HuH-7 (cell line): ENCODE measurements at places on chromosomes 6 and 20.
A peak's percentile ranks its signal among the peaks of the same experiment; 100 is the strongest.

- no peak for DNase-seq
Observed at GRCh38 chr20:61459266-61459665, 207.2 kb downstream of the CDH4 start.

DNA sequence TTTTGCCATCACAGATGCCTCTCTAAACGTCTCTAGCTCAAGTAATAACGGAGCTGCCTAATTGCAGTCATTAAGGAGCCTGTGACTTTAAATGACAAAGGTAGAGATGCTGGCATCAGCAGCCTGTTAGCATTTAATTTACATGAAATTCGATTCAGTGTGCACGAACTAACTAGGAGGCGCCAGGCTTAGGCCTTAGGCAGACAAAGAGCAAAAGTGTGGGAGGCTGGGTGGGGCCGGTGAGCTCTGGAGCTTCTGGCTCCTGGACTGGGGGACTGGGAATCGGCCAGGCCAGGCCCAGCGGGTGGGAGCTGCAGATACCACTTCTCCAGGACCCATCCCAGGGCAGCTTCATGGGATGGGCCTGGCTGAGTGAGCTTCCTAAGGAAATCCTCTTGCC lies 170.0 kb upstream of the AGPAT4 start:
- DNase-seq: no peak

- DNase-seq: no peak
Observed at GRCh38 chr6:134029495-134030455, 22.6 kb downstream of the SLC2A12 start.

DNA sequence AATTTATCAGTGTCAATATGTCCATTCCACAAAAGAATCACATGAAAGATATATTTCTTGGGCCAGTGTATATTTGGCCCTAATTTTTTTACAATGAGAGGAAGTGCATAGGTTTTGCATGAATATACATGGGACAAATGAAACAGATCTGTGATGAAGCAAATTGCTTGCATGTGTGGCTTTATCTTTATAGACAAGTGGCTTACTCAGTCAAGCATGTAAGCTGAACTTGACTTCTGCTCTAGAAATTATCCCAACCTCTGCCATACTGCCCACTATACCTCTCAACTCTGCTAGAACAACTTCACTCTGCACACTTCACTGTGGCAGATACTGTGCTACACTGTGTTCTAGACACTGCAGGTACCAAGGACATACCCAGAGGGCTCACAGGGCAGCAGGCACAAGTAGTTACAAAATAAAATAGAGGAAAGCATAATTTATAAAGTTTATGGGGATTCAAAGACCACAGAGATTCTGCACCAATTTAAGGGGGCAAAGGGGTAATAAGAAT lies 349.2 kb upstream of the HSF2 start:
- DNase-seq: no peak

DNA sequence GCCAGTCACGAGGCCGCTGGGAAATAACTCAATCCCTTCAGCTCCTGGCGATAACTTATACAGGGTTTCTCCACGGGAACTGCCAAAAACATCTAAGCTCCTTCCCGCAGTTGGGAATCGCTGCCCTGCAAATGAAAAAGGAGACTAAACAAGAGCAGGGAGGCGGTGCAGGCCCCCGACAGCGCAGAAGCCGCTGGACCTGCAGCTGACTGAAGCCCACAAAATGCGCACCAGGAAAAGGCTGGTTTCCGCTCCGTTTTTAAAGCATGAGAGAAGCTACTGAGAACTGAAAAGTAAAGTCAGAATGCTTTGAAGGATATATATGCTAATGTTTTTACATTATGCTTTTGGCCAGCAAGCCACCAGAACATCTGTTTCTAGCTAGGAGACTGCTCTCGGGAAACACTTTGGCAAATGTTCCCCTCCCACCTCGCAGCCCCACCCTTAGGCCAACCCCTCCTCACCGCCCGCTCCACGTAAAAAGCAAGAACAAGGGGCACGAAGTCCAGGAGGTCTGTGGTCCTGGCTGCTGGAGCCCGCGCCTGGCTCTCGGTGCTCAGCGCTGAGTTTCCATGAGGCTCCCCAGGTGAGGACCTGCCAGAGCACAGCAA lies 90.5 kb downstream of the SOD2 start:
- no peak for DNase-seq

DNA sequence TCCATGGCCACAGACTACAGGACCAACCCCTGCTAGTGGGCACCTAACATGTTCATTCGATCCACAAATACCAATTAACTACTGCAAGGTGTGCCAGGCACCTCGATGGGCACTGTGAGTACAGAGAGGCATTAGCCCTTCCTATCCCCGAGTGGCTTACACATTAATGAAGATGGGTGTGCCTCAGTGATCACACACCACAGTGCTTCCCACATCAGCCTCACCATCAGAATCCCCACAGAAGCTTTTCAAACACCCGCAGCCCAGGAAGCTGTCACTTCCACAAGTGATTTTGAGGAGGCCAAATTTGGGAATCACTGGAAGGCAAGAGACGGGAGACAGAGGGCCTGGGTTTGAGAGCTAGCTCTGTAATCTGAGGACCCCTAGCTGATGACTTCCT lies 23.7 kb downstream of the EZR start:
- DNase-seq: no peak

GRCh38 chr6:91782802-91783201 lies 1195.9 kb upstream of the MAP3K7 start:
- DNase-seq: no peak

GRCh38 chr6:167744681-167745669 lies 81.7 kb upstream of the AFDN start:
- peak; percentile 65 for DNase-seq

- no peak for DNase-seq
Observed at GRCh38 chr6:92259171-92259570, 1160.2 kb downstream of the EPHA7 start.

GRCh38 chr6:44225579-44226325 lies 2.4 kb downstream of the SLC29A1 start:
- no peak for DNase-seq

- DNase-seq: no peak
Observed at GRCh38 chr6:20447157-20447556, 45.5 kb downstream of the E2F3 start.

DNA sequence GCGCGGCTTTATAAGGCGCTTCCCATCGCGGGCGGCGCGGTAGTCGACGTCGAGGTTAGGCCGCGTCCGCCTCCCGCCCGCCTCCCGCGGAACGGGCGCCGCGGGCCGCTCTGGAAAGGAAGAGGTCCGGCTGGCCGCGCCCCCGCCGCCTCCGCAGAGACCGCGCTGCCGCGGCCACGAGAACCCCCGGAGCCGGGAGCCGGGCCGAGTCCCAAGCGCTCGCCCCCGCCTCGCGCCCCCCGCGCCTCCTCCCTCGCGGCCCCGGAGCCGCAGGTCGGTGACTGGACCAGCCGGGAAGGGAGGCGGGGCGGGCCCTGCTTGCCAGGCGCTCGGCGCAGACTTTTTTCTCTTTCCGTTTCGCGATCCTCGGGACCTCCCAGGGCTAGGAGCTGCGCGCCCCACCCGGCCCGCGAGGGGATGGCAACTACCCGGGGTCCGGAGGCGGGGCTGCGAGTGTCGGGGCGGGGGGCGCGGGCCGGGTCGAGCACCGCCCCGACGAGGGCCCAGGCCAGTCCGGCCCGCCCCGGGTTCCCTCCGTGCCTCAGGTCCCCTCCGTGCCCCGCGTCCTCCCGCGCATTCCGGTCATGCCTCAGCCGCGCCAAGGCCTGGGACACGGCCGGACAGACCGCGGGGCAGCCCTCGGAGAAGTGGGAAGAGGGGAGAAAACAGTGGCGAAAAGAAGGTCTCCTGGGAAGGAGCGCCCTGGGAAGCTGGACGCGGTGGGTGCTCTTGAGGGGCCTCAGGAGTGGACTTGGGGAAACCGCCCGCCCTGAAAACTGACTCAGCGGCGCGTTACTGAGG lies 417 bp upstream of the PXDC1 start:
- peak; percentile 89 for DNase-seq

DNA sequence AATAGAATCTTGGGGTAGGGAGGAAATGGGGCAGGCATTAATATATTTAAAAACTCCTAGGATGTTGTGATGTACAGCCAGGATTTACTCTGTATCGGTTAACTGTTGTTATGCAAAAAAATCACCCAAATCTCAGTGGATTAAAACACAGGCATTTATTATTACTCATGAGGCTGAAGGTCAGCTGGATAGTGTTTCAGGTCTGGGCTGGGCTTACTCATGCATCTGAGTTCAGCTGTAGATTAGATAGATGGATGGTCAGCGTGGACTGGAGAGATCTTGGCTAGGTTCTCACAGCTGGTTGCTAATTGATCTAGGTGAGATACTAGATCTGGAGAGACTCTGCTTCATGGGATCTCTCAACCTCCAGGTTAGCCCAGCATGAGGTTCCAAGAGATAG lies 131.4 kb downstream of the BTBD3 start:
- no peak for DNase-seq

DNA sequence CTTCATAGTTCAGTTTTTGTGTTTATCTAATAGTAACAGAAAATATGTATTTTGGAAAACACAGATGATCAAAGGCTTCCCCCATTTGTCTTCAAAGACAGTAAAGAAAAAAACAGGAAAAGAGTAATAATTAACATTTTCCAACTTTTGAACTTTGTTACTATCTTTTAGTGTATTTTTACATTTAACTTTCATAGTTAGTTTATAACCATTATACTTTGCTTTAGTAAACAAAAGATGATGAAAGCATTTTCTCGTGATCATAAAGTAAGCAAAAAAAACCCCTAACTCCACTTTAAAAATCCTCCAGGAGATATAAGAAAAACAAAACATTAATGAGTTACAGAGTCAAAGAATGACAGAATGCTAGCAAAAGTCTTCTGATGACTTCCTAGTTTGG lies 13.6 kb upstream of the GPRC6A start:
- DNase-seq: no peak

DNA sequence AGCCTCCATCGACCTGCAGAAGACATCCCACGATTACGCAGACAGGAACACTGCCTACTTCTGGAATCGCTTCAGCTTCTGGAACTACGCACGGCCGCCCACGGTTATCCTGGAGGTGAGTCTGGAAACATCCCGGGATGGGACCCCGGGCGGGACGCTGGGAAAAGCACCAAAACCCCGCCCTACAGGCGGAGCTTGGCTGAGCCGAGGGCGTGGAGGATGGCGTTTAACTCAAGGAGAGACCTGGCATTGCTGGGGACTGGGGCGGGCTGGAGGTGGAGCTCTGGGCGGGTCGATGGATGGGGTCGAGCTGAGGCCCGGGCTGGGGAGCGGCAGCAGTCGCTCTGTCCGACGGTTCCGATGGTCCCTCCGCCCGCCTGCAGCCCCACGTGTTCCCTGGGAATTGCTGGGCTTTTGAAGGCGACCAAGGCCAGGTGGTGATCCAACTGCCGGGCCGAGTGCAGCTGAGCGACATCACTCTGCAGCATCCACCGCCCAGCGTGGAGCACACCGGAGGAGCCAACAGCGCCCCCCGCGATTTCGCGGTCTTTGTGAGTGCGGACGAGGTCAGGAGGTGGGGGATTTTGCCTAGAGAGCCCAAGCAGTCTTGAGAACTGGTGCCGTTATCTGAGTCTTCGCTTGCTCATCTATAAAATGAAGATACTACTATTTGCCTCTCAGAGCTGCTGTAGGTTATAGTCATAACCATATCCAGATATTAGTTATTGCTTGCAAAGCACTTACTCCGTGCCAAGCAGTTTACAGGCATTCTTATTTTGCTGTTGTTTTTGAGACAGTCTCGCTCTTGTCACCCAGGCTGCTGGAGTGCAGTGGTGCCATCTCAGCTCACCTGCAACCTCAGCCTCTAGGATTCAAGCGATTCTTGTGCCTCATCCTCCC lies 3.8 kb downstream of the SPAG4 start:
- peak; percentile 99 for DNase-seq

GRCh38 chr6:149904661-149905370 lies 6.9 kb upstream of the RAET1E start:
- no peak for DNase-seq

DNA sequence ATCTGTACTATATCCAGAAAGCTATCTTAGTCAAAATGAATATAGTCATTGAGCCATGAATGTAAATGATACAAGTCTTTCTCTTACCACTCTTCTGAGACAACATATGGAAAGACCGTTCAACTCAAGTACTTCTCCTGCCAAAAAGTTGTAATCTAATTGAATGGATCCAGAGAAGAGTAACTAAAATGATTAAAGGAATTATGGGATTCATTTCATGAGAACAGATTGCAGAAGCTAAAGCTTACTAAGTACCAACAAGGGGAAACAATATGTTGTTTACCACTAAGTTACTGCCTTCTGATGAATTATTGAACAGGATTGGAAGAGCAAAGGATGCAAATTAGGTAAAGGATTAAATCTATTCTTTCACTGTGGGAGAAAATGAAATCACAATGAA lies 2.0 kb upstream of the LGSN start:
- DNase-seq: no peak

DNA sequence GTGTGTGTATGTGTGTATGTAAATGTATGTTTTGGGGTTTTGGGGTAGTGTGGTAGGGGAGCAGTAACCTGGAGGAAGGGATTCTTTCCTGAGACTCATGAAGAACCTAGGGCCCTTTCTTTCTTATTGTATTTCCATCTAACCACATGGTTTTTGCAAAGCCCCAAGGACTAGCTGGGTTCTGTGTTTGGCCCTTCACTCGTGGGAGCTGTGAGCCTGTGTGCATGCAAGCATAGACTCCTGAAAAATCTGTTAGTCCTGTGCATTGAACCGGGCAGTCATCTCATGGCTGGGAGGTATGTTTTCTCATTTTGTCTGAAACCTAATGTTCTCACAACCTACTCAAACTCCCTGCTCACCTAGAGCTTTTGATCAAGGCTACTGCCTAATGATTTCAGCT lies 219.1 kb downstream of the PHACTR1 start:
- no peak for DNase-seq

GRCh38 chr6:145723646-145724045 lies 11.7 kb downstream of the EPM2A start:
- DNase-seq: no peak

DNA sequence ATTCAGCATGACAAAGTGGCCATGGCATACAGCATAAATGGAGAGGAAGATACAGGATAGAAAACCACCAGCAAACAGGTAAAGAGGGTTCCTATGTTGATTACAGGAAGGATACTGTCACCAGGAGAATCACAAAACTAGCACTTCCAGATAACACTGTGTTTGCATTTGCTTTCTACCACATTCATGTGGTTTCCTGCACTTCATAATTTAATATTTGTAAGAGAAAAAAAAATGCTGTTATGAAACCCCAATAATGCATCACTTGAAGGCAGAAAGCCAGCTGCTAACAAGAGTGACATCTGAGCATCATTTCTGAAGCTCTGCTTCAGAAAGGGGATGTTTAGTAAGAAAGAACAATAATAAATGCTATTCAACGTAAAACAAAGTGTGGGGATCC lies 106.6 kb downstream of the ATXN1 start:
- DNase-seq: no peak

DNA sequence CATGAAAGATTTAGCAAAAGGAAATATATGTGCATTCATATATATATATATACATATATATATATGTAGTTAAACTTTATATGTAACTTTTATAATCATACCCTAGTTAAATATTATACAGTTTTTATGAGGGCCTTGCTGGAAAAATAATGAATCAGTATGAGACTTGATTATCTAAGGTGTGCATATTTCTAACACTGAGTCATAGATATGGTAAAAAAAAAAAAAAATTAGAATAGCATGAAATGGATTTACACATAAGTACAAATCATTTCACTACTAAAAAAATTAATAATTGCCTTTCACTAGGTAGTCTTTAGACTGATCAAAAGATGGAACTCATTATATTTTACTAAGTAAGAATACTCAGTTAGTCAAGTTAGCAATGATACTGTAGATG lies 51.3 kb upstream of the DST start:
- DNase-seq: no peak

GRCh38 chr6:121811106-121811505 lies 375.7 kb downstream of the GJA1 start:
- DNase-seq: no peak

- DNase-seq: no peak
Observed at GRCh38 chr6:73182021-73182607, 43.2 kb downstream of the KHDC1L start.

- no peak for DNase-seq
Observed at GRCh38 chr20:23112595-23112994, 26.5 kb upstream of the CD93 start.
